Stimulated activated CD8-positive, alpha-beta memory T cell treated with anti-CD3 and anti-CD28 coated beads, Interleukin-15, amount 100 ng/mL, for 24 hours (primary cell): ENCODE measurements at places on chromosomes 7 and 10.

DNA sequence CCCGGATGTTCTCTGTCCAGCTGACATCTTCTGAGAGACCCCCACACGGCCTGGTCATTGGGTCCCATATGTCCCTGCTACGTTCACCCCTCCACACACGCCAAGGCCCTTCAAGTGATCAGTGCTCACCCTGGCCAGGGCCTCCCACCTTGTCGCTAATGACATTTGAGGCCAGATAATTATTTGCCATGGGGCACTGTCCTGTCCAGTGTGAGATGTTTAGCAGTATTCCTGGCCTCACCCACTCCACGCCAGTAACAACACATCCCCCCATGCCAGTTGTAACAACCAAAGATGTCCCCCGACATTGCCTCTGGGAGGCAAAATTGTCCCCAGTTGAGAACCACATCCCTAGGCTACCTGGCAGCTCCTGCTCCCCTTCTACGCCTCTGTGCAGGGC lies 49.9 kb upstream of the NANOS1 start:
- DNase-seq = no peak

DNA sequence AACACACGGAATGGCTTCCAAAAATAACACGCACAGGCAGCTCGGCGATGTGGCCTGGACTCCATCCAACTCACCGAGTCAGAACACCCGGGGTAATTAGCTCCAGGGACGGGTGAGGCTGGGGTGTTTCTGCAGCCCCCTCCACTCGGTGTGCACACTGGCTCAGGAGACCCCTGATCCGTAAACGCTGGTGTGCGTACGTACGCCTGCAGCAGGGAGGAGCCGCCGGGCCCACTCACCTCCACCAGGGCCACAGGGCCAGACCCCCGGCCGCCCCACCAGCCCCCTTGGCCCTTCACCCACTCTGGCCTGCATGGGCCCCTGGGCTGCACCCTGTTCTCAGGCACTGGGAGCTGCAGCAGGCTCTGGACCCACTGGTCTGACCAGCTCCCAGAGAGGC lies 22.4 kb upstream of the UTF1 start:
- DNase-seq = no peak

GRCh38 chr10:120422457-120422856 lies 34.6 kb upstream of the PLPP4 start:
- no peak for DNase-seq

DNA sequence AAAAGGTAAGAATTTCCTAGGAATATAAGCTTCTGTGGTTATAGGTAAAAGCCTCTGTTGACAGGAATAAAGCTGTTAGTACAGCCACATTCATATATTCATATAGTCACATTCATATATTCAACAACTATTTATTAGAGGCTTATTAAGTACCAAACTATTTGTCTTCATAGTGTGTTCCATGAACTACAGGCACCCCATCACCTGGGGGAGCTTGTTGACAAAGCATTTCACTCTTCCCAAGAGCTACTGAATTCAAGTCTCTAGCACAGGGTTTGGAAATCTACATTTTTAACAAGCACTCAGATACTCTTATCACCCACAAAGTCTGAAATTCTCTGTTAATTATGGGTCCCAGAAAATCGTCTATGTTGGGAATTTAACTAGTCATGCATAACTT lies 110.6 kb downstream of the RNLS start:
- no peak for DNase-seq

- no peak for DNase-seq
These were observed 172.9 kb upstream of the NAMPT start for GRCh38 chr7:106457678-106458077.

DNA sequence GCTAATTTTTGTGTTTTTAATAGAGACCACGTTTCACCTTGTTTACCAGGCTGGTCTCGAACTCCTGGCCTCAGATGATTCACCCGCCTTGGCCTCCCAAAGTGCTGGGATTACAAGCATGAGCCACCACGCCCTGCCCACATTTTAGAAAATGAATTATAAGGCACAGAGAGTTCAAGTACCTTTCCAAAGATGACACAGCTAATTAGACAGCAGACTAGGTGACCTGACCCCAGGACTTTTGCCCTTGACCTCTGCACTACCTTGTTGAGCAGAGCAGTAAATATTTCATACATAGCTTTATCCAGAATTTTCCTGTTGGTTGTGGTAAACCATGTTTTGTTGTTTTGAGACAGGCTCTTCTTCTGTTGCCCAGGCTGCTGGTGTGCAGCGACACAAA lies 131.3 kb upstream of the KCTD7 start:
- DNase-seq = no peak

GRCh38 chr10:10956681-10957542 lies 60.8 kb upstream of the CELF2 start:
- DNase-seq = no peak

GRCh38 chr10:6182454-6183098 lies 20.2 kb upstream of the PFKFB3 start:
- DNase-seq = no peak

GRCh38 chr10:82536668-82537067 lies 661.7 kb downstream of the NRG3 start:
- DNase-seq = no peak

GRCh38 chr10:79434223-79434687 lies 11.2 kb downstream of the ZCCHC24 start:
- DNase-seq = no peak

- no peak for DNase-seq
These were observed 91.7 kb downstream of the SLC16A9 start for GRCh38 chr10:59617996-59618395.

DNA sequence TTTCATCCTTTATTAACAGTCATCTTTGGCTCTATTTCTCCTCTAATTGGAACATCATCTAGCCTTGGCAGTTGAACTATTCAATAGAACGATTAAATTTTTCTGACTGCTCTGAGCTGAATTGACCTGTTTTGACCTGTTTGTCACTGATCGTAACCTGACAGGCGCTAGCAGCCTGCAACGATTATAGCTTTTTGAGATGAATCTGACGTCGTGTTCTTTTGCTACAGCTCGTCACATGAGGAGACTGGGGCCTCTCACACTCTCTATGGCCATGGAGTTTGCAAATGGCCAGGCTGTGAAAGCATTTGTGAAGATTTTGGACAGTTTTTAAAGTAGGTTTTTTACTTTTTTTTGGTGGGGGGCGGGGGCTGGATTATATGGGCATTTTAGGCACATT lies 229.8 kb downstream of the FOXP2 start:
- no peak for DNase-seq

DNA sequence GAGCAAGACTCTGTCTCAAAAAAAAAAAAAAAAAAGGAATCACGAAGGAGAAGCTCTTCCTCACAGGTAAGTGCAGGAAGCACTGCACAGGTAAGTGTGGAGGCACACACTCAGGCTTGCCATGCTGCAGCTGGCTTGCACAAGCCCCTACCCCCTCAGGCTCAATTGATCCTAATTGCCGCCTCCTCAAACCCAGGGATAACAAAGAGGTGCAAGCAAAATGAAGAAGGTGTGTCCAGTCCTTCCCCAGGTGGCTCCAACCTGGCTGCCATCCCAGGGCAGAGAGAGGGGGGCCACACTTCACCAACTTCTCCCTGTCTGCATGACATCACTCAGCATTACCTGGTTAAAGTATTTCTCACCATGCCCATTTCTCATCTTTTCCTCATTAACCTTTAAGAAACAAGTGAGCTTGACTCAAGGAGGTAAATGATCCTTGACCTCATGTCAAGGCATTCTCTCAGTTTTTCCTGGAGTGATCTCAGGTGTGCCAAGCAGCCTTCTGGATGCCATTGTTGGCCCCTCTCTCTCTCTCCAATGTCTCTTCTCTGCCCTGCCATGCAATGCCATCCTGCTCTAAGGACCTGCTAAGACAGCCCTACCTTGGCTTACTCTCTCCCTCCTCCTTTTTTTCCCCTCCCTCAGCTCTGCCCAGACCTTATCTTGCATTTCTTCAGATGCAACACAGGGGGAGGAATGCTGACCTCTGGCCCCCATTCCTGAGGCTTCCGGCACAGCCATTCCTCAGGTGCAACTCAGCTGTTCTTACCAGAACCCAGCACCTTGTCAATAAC lies 13.0 kb upstream of the TRPV6 start:
- no peak for DNase-seq

- no peak for DNase-seq
These were observed 524.6 kb upstream of the KCND2 start for GRCh38 chr7:119748251-119748860.

- no peak for DNase-seq
These were observed 186.5 kb upstream of the ADO start for GRCh38 chr10:62618054-62618453.

DNA sequence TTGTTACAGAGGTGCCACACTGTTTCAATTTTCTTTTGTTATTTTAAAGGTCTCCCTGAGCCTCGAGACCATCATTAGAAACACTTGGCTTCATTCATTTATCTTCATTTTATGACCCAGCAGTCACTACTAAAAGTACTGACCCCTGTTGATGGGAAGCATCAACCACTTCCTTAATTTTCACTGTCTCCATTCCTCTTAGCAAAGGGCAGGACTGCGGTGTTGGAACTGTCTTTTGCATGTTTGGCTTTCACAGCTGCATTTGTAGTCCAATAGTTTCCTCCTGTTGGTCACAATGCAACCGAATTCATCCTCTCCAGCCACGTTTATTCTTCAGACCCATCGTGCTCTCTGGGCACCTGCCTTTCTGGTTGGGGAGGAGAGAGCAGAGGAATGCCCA lies 46.7 kb upstream of the PDZD8 start:
- DNase-seq = no peak

DNA sequence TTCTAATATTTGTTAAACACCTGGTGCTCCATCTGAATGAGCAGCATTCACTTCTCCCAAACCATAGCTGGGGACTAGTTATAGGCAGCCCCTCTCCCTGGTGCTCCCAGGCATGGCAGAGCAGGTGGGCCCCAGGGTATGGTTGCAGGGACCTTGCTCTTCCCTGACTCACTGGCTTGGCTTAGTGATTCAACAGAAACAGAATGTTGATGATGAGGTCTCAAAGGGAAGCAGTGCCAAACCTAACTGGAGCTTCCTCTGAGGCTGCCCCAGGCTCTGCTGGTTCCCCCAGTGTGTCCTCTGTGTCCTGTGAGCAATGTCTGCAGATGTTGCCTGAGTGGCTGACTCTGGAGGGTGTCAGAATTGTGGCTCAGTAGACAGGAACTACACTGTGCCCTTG lies 3.7 kb downstream of the GPR26 start:
- no peak for DNase-seq

DNA sequence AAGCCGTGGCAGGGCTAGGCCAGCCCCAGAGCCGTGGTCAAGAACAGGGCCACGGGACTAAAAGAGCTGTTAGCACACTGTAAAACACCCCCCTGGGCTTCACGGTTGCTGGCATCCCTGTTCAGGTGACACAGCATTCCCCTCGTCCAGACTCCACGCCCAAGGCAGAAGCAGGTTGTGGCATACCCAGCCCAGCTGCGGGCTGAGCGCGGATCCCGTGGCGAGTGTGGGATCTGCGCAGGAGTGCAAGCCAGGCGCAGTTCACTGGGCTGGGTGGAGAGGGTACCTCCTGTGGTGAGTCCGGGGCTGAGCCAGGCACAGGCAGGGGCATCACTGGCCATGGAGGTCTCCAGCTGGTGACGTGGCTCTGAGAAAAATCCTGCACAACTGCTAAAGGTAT lies 199.1 kb downstream of the FZD1 start:
- no peak for DNase-seq

DNA sequence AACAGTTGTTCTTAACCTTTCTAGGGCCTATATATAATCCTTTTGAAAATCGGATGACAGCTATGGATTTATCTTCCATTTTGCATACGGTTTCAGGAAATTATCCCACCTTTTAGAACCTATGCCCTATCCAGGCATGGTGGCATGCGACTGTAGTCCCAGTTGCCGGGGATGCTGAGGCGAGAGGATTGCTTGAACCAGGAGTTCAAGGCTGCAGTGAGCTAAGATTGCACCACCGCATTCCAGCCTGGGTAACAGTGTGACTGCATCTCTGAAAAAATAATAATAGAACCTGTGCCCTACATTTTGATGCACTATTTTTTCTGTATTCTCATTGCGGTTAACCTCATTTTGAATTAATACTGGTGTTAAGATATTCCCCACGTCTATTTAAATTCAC lies 11.6 kb downstream of the CCAR1 start:
- no peak for DNase-seq

- DNase-seq = no peak
These were observed 74.0 kb downstream of the SLC16A9 start for GRCh38 chr10:59635502-59636290.

DNA sequence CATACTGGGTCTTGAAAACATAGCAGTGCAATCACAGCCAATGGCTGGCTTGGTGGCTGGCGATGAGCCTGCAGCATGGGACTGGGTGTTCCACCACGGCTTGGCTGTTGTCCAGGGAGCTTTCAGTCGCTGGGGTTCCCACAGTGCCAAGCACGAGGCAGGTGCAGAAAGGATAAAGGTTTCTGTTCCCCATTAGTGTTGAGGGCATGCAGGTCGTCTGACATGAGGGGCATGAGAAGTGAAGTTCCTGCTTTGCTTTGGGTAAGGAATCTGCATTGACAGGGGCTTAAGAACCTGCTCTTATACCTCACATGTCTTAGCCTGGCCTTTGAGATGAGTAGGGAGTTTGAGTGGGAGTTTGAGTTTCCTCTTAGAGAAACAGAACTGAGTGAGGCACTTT lies 9.0 kb upstream of the CFTR start:
- DNase-seq = no peak

DNA sequence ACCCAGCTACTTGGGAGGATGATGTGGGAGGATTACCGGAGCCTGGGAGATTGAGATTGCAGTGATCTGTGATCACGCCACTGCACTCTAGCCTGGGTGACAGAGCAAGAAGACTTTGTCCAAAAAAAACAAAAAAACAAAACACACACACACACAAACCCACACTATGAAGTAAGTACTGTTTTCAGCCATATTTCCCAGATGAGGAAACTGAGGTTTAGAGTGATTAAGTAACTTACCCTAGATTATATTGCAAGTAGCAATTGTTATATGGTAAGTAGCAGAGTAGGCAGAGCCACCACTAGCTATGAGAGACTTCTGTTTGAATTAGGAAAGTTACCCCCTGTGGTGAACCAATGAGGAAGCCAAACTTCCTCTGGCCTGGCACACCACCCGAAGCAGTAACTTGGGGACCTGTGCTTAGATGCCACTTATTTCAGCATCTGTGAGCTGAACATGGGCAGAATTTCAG lies 61.9 kb downstream of the MCU start:
- DNase-seq = no peak

DNA sequence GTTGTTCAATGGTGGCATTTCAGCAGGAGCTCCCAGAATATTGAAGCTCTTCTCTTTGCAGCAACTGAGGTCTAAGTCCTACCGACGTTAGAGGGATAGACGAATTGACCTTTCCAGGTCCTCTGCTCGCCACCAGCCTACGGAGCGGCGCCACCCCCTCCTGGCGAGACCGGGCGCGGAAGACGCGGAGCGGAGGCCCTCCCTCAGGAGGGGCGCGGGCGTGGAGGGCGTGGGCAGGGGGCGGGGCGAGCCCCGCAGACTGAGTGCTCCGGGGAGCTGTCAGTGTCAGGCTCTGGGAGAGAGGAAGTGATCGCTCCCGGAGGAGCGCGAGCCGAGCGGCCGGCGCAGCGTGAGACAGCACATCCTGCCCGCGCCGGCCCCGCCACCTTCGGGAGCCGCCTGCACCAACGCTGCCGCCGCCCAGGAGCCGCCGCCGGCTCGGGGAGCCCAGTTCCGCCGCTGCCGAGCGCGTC lies at the start of gene DYNC1I1:
Gene DYNC1I1, plus strand, starts transcription at position 257 of the 473 bp plus-strand sequence. CDS start 32,176 bp downstream, outside the sequence.
- DNase-seq = no peak
